HAP-1 (cell line): ENCODE measurements at places on chromosomes 5 and 9.

DNA sequence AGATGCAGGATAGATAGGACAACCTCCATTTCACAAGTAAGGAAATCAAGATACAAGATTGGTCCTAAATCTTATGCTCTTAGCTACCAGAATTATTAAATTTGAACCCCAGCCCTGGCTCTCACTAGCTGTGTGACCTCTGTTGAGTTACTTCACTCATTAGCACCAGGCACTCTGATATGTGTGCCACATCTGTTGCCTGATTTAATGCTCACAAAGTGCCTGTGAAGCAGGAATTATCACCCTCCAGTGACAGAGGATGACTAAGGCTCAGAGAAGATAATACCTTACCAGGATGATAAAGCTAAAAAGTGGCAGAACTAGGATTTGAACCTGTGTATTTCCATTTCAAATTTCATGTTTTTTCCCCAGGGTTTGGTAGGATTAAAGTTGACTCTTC is 110.0 kb downstream of the PLPPR1 start:
- DNase-seq, result no peak

GRCh38 chr5:94524841-94525697 is 93.3 kb downstream of the KIAA0825 start:
- peak; percentile 26 for DNase-seq

- DNase-seq, result no peak
Measured at GRCh38 chr5:84433461-84433860, 48.8 kb upstream of the EDIL3 start.

- DNase-seq, result peak; percentile 91
Measured at GRCh38 chr5:136776022-136776927, 410.9 kb upstream of the TRPC7 start.

- DNase-seq, result no peak
Measured at GRCh38 chr9:135247227-135247930, 159.9 kb downstream of the OLFM1 start.

GRCh38 chr5:87183896-87184295 is 83.8 kb upstream of the RASA1 start:
- no peak for DNase-seq

- DNase-seq, result no peak
Measured at GRCh38 chr5:93926831-93927620, 185.6 kb upstream of the POU5F2 start.

- no peak for DNase-seq
Measured at GRCh38 chr5:41871852-41872251, 1.6 kb upstream of the OXCT1 start.

- DNase-seq, result no peak
Measured at GRCh38 chr9:21023861-21024260, 7.6 kb downstream of the HACD4 start.

GRCh38 chr9:117250610-117251215 is 164.1 kb downstream of the ASTN2 start:
- DNase-seq, result no peak

DNA sequence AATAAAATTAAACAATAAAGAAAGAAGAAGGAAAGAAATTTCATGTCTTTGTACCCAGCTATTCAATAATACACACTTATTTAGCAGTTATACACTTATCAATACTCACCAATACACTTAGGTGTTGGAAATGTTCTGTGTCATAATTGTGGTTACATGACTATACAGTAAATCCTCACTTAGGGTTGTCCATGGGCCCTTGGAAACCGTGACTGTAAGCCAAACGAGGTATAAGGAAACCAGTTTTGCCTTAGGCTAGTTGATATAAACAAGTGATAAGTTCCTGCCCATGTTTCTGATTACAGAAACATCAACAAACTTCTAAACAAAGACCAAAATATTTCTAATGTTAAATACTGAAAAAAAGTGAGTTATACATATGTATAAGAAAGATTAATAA is 10.0 kb upstream of the SLCO4C1 start:
- DNase-seq, result no peak

- no peak for DNase-seq
Measured at GRCh38 chr5:36298552-36298951, 3.1 kb downstream of the RANBP3L start.

GRCh38 chr9:5480919-5481318 is 29.4 kb upstream of the PDCD1LG2 start:
- DNase-seq, result no peak

- DNase-seq, result peak; percentile 10
Measured at GRCh38 chr9:117595650-117596049, 108.6 kb upstream of the TLR4 start.

- DNase-seq, result no peak
Measured at GRCh38 chr5:90344689-90345088, 64.9 kb downstream of the CETN3 start.

DNA sequence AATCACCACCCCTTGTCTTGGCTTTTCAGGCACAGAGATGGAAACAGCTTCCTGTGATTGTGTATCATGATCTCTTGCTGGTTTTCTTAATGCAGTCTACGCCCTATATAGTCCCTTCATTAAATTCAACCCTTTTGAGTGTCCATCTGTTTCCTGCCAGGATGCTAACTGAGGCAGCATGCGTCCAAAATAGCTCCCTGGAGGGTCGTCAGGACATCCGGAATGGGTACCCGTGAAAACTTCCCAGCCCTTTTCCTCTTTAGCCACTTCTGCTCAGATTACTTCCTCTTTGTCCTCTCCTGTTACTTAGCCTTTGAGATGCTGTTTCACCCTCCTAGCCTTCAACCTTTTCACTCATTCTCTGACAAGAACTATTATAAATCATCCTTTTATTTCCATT is 79.8 kb upstream of the KLF9 start:
- DNase-seq, result no peak

GRCh38 chr9:556199-556598 is 285.3 kb upstream of the DMRT1 start:
- no peak for DNase-seq

- no peak for DNase-seq
Measured at GRCh38 chr9:88218726-88219125, 80.5 kb upstream of the SPATA31C2 start.
